ENCODE measurements at places on chromosomes 2 and 18. TPM values are rescaled to one million over a fixed set of nuclear protein-coding genes. Genes with fewer than 3 reads are reported as not detected.
A peak's percentile ranks its signal among the peaks of the same experiment; 100 is the strongest.

The ERFE gene
- 2.8 TPM for total RNA-seq

The CD207 gene
- not detected for total RNA-seq

The DAPL1 gene
- total RNA-seq, result not detected

The HOXD12 gene
- 1.0 TPM for total RNA-seq

The C2orf80 gene
- not detected for total RNA-seq

- DNase-seq, result no peak
These were observed 1045.7 kb upstream of the CELF4 start for GRCh38 chr18:38611036-38611964.

DNA sequence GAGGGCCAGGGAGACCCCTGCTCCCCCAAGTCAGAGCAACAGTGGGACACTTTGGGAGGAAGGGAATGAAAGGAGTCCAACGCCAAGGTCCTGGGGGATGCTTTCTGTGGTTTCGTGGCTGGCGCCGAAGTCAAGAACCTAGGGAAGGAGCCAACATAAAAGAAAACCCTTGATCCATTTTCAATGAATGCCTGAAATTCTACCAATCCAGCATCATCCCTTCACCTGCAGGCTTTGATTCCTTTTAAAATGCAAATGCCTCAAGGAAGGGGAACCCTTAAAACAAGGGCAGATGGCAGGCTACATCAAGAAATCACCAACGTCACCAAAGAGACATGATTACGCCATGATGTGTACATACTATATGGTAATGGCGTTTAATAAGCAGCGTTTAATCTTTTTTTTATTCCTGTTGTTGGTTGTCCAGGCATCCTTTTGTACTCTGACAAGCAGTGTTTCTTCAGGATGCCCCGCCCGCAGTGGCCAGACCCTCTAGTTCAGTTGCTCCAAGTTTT is 123.3 kb upstream of the SLC1A4 start:
- DNase-seq, result no peak

- no peak for DNase-seq
These were observed 70.3 kb upstream of the SNTG2 start for GRCh38 chr2:880201-880970.

DNA sequence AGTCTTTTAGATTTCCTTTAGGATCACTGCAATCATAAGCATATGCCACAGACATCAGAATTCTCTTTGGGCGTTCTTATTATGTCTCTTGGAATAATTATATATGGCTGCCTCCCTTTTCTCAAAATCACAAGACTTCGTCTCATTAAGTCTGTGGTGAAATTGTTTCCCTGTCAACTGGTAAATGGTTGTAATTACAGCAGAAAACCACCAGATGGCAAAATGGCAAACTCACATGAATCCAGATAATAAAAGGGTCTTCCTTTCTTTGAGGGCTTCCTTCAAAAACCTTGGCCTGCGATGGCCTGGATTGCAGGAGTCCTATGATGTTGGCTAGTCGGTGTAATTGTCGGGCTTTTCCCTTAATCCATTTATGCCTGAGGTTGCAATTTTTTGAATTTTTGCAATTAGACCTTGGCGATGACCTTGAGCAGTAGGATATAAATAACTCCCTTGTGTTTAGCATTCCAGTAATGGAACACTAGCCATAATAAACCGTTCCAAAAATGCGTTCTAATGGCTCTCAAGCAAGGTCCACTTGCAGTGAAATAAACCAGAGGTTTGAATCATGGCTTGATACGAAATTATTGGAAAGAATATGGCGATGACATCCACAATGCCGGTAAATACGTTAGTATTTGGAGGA is 656.4 kb downstream of the MBD2 start:
- peak; percentile 67 for DNase-seq

- no peak for DNase-seq
These were observed 329.2 kb upstream of the FIGN start for GRCh38 chr2:164065038-164065437.

GRCh38 chr2:16861530-16861929 is 195.9 kb upstream of the CYRIA start:
- no peak for DNase-seq

GRCh38 chr2:233973786-233974185 is 56.6 kb downstream of the TRPM8 start:
- DNase-seq, result no peak

GRCh38 chr2:68800027-68800401 is 65.4 kb downstream of the ARHGAP25 start:
- DNase-seq, result no peak

GRCh38 chr2:233165895-233166661 is 85.4 kb upstream of the ATG16L1 start:
- DNase-seq, result no peak

- DNase-seq, result no peak
These were observed 2.3 kb upstream of the VSNL1 start for GRCh38 chr2:17538022-17538843.

Measured in Karpas-422 (cell line).